ENCODE measurements at places on chromosomes 4 and X.

DNA sequence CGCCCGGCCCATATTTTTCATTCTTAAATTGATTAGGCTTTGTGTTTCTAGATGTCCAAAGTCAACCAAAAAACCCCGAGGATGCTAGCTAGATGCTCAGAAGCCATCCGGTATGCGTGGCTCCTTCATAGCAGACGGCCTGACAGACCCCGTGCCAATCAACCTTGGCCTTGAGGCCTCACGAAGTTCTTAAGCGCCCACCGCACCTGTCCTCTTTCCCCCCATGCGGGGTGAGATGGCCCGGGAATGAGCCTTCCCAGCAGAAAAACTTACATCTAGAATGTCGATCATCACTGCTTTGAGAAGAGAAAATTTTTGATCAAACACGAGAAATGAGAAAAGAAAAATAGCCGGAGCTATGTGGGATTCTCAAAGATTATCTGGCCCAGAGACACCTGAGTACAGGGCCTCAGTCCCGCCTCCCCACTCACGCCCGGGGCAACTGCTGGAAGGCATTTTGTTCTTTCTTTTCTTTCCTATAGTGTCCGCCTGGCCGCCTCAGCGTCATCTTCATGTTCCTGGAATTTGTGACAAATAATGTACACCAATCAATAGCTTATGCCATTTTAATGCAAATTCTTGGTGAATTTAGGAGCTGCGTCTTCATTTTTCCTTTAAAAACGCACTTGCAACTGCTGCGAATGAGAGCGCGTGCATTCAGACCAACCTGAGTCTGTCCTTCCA, 1.6 kb upstream of the NAT8L start:
- no peak for DNase-seq

- no peak for DNase-seq
Measured at GRCh38 chr4:144663834-144664475, 18.0 kb downstream of the HHIP start.

- peak; percentile 24 for DNase-seq
Measured at GRCh38 chrX:135345107-135345589, 35.9 kb downstream of the ETDC start.

DNA sequence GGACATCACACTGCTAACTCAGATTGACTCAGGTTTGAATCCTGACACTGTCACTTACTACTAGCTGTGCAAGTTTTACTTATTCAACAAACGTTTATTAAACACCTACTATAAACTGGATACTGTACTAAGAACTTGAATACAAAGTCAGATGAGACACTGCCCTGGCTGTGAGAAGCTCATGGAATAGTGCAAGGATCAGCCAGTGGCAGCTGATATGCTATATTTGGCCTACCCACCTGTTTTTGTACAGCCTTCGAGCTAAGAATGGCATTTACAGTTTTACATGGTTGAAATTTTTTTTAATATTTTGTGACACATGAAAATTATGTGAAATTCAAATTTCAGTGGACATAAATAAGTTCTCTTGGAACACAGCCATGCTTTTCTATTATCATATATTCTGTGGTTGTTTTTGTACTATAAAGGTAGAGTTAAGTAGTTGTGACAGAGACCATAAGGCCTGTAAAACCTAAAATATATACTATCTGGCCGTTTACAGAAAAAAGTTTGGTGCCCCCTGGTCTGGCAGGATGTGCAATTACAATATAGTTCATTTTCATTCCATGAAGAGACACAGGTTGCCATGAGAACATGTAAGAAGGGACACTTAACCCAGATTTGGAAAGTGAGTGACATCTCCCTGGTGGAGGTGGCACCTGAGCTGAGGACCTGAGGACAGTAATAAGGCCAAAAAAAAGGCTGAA, 3.4 kb upstream of the SEC24D start:
- DNase-seq, result no peak

GRCh38 chr4:101871962-101872676, 81.6 kb downstream of the BANK1 start:
- DNase-seq, result no peak

DNA sequence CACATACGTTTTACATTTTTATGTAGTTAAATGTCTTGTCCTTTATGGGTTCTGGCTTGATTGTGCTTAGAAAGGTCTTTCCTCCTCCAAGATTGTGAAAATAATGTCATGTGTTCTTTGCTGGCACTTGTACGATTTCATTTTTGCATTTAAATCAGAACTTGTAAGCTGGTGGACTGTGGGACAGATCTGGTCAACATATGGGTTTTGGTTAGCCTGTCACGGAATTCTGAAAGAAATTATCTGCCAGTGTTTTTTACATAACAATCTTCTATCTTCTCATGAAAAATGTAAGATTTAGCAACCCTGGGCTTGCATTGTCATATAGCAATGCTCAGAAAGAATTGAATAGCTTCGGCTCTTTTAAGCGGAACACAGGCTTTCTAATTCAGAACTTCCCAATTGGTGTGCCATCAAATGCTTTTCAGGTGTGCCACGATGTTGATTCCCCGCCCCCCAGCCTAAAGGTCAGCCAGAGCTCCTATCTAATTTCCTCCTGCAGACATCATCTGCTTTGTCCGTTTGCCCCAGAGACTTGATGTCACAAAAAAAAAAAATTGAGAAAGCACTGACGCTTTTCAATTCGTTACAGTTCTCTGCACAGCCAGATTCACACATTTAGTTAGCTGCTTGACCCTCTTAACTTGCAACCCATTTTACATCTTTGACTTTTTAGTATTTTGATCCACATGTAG, 16.2 kb downstream of the AFF1 start:
- DNase-seq, result peak; percentile 38

DNA sequence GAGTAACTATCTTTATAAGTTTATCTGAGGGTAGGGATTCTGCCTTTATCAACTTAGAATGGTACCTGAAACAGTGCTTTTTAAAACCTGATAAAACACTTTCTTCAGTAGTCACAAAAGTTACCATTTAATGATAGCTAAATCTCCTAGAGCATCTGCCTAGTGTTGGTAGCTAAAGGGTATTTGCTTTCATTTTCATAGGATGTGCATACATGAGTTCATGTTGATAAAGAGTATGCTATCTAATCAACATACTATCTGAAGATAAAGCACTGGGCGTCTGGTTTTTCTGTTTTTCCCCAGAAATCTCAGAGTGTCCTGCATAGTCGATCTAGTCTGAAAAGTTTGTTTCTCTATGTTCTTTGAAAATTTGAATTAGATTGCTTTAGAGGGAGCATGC, 75.1 kb downstream of the ADGRL3 start:
- no peak for DNase-seq

DNA sequence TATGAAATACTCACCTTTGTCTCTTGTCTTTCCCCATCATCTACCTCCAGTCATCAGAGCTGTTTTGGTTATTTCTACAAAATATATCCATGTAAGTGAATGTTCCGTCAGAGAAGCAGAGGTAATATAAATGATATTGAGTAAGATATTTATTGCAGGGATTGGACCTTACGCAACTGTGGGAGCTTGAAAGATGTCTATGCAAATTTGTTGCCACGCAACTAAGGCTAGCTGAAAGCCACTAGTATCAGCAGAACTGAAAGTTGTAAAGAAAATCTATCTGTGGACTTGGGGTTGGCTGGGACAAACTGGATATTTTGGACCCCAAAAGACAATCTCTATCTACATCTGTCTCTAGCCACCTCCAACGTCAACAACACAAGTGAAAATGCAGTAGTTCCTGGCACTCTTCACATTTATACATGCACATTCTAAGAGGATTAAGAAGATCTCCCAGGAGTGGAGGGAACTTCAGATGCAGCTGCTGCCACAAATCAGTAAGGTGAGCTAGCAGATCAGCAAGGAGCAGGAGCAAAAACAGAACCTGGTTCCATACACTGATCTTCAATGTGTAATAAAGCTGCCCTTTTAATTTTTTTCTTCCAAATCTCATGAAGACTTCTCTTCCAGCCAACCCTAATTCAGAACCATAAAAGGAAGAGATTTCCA, 8.5 kb upstream of the CCSER1 start:
- DNase-seq, result no peak

DNA sequence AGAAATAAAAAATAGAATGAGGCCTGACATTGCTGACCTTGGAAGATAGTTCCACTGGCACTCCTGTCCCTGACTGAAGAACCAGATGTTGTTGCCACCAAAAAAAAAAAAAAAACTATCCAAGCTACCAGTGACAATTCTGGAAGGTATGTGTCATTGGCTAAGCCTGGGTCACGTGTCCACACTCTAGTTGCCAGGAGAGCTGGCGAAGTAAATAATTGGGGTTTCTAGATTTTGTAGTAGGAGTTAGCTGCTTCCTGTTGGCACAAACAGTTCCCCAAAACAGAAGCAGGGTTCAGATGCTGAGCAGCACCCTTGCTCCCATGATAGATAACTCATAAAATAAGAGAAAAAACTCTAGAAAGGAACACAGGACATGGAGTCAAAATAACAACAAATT, 20.5 kb downstream of the MND1 start:
- peak; percentile 24 for DNase-seq

DNA sequence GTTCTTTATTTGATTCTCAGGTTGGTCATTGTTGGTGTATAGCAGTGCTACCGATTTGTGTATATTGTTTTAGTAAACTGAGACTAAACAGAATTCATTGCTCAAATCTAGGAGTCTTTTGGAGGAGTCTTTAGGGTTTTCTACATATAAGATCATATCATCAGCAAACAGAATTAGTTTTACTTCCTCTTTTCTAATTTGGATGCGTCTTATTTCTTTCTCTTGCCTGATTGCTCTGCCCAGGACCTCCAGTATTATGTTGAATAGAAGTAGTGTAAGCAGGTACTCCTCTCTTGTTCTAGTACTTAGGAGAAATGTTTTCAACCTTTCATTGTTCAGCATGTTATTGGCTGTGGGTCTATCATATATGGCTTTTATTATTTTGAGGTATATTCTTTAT, 92.6 kb downstream of the IQCM start:
- DNase-seq, result peak; percentile 1

DNA sequence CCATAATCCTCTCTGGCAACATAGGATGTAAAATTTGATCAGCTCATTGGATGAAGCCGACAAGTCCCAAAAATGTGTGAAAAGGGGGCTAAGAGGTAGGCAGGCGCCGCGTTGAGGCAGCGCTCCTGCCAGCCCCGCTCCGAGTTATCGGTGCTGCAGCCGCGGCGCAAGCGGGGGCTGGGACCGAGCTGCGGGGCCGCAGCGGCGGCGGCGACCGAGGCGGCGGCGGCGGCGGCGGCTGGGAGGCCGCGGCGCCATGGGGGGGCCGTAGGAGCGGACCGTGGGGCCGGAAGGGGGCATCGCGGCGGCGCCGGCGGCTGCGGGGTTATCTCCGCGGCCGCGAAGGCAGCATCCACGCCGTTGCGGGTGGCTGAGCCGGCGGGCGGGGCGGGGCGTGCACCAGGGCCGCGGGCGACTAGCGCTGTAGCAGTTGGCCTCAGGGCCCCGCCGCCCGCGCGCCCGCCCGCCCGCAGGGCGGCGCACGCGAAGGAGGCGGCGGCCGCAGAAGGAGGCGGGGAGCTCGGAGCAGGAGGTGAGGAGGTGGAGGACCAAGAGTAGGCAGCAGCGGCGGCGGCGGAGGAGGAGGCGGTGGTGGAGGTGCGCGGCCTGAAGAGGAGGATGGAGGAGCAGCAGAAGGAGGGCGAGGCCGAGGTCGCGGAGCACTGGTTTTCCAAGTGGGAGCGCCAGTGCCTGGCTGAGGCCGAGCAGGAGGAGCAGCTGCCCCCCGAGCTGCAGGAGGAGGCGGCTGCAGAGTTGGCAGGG, 126.0 kb upstream of the CXorf66 start:
- peak; percentile 43 for DNase-seq

- no peak for DNase-seq
Measured at GRCh38 chrX:55767100-55767499, 49.6 kb downstream of the RRAGB start.

DNA sequence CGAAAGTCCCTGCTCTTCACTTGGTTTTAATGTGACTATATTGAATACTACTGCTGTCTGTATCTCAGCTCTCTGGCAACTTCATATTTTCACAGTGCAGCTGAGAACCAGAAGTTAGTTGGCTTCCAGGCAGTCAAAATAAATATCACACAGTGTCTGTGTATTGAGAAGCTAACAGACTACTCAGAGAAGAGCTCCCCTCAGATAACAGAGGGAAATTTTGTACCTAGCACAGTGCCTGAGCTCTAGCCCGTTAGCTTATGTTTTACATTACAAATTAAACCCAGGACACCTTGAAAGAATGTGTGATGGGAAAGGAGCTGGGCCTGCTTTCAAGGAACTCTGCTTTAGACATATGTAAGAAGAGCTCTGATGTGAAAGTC, 22.7 kb downstream of the JADE1 start:
- no peak for DNase-seq

- DNase-seq, result no peak
Measured at GRCh38 chr4:121041307-121042090, 30.8 kb downstream of the NDNF start.

DNA sequence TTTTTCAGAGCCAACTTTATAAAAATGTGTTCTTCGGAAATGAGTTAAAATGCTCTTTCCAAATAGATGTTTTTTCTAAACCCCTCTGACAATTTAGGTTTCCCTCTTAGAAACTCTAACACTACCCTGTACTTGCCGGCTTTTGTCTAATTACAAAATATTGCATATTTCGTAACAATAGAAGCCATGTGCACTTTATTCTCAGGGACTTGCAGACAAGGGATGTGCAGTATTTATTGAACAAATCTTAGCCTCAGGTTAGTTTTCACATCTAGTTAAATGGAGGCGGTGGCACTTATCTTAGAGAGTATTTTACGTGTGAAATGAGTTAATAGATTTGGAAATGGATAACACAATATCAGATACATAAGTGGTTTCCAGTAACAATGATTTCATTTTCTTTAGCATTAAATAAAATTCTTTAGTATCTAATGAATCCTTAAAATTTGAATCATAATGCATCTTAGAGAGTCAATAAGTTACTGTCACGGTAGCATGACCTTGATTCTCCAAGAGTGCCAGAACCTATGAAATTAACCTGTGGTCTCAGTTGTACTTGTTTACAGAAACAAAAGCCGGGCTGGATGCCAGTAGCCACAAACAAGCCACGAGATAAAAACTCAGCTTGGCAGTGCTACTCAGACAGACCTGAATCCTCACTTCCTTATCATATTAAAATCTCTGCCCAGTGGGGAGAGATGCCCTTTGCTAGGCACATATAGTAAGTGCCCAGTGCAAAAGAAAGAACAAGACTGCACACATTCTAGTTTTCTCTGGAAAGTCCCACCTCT, 772 bp upstream of the PABPC4L start:
- no peak for DNase-seq

DNA sequence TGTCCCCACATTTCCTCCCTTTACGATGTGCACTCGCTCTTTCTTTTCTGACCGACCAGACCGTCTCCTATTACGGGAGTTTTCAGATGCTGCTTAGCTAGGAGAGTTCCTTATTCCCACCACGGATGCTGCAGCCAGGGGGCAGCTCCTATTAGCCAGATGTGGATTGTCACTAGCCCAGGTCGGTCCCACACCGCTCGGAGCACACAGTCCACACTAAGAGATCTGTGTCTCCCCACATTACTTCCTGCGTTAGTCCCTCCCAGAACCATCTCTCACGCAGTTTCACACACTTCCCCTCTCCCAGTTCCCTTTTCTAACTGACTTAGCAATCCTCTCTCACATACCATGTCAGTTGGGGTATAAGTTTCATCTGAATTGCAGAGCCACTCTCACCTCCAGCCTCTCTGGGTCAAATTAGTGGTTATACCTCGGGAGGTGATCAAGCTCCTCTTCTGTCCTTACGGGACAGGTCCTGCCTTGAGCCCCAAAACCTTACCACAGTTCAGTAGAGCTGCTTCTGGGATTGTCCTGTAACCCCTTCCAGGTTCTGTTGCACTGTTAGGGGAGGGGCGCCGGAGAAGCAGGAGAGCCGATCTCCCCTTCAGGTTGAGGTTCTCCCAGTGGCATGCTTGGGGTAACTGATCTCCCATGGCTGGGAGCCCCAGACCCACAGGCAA, 28.2 kb downstream of the SULT1E1 start:
- DNase-seq, result peak; percentile 94

- DNase-seq, result no peak
Measured at GRCh38 chr4:55910140-55910539, 38.6 kb upstream of the CEP135 start.

All from hematopoietic multipotent progenitor cell treated with erythropoietin and hydrocortisone succinate and interleukin-3 and kit ligand, for 4 days (in vitro differentiated cells).